ENCODE measurements at places on chromosomes 1 and 21.
A peak's percentile ranks its signal among the peaks of the same experiment; 100 is the strongest.

- no peak for DNase-seq
These were observed 61.0 kb downstream of the ATP5PO start for GRCh38 chr21:33854604-33855003.

- DNase-seq: no peak
These were observed 391 bp upstream of the LDLRAP1 start for GRCh38 chr1:25543005-25543424.

- DNase-seq: no peak
These were observed 21.2 kb downstream of the NFASC start for GRCh38 chr1:204891860-204892259.

DNA sequence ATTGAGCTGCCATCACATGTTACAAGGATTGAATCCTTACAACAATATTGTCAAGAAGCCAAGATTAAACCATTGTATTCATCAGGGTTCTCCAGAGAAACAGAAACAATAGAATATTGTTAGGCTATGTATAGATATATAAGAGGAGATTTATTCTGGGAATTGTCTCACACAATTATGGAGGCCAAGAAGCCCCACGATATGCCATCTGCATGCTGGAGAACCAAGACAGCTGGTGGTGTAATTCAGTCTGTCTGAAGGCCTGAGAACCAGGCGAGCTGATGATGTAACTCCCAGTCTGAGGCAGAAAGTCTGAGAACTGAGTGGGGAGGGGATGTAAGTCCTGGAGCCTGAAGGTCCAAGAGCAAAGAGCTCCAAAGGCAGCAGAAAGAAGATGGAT lies 14.5 kb upstream of the TTF2 start:
- DNase-seq: no peak

DNA sequence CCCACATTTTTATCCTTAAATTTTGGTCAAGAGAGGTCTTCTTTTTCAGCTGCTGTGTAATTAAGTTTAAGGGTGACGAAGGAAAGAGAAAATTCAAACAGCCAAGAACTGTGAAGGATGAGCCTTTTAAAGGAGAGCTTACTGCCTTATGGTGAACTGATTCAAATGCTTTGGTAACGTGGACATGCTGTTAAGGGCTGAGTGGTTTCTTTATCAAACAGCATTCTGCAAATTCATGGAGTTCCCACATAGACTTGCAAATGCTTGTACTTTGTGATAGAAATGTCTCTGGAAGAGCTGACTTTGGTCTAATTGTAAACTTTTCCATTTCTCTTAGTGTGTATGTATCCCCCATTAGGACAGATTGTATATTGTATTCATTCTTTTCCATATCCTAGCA lies 93.8 kb downstream of the CHD1L start:
- DNase-seq: no peak

GRCh38 chr1:182962554-182963115 lies 9.7 kb upstream of the SHCBP1L start:
- no peak for DNase-seq

GRCh38 chr21:45142469-45143308 lies 68.3 kb downstream of the ADARB1 start:
- DNase-seq: no peak

DNA sequence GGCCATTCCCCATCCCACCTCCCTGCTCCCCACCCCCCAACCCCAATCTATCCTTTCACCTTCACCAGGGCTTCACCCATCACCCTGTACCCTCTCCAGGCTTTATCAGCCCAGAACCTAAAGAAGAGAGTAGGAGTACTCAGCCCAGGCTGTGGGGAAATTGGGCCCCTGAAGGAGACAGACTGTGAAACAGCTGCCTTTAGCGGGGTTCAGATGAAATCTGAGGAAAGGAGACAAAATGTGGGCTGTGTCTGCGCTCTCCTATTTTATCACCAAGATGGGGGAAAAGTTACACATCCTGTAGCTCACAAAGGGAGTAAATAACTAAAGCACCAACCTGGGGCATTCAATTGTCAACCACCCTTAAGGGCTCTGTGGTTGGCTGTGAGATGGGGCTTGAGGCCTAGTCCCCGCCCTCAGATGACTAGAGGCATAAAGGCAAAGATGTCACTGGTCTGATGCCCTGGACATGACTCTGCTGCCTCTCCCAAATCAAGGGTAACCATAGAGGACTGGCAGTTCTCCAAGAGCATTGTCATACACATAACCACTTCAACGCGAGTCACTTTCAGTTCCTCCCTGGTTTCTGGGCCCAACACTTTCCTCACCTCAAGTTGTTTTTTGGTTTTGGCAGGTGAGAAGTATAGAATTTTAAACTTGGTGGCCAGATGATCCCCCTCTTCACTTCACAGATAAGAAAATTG lies 30.0 kb downstream of the SLC27A3 start:
- peak; percentile 70 for DNase-seq

DNA sequence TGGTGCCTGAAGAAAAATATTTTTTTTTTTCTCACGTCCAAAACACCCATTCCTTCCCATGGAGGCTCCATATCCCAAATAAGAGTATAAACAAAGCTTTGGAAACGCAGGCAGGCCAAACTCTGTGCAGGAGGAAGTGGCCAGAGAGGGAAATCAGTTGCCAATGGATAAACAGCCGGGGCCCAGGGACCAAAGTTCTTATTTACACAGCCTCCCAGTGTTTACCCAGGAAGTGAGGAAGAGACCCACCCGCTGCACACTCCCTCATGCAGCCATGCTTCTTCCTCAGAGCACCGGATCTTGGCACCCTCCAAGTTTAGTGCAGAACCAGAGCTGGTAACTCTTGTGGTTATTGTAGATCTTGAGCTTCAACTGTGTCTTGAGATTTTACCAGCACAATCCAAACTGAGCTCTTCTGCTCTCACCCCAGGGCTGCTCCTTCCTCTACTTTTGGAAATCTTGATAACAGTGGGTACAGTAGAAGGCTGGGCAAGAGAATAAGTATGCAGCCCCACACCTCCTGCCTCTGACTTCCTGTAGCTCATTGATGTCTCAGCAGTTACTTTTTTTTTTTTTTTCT lies 14.2 kb downstream of the MARCKSL1 start:
- DNase-seq: peak; percentile 16

DNA sequence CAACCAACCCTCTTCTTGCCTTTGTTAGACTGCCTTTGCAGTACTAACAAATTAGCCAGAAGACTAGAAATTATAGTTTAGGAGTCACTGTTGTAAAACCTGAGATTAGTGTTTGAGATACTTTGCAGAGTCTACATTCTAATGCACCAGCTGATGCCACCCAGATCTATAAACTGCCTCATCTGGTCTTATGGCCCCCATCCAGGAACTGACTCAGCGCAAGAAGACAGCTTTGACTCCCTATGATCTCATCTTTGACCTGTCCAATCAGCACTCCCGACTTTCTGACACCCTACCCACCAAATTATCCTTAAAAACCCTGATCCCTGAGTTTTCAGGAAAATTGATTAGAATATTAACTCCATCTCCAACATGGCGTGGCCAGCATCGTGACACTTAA lies 334.6 kb downstream of the RGS7 start:
- no peak for DNase-seq

GRCh38 chr1:26320896-26321295 lies 3.1 kb downstream of the CD52 start:
- no peak for DNase-seq

GRCh38 chr1:121417325-121417923 lies 232.6 kb downstream of the SRGAP2C start:
- no peak for DNase-seq

- no peak for DNase-seq
These were observed 102.9 kb downstream of the ACTL8 start for GRCh38 chr1:17857996-17858395.

- no peak for DNase-seq
These were observed 1179.6 kb downstream of the AMY1C start for GRCh38 chr1:104929280-104929679.

GRCh38 chr21:42637267-42638041 lies 16.0 kb upstream of the PDE9A start:
- DNase-seq: no peak

DNA sequence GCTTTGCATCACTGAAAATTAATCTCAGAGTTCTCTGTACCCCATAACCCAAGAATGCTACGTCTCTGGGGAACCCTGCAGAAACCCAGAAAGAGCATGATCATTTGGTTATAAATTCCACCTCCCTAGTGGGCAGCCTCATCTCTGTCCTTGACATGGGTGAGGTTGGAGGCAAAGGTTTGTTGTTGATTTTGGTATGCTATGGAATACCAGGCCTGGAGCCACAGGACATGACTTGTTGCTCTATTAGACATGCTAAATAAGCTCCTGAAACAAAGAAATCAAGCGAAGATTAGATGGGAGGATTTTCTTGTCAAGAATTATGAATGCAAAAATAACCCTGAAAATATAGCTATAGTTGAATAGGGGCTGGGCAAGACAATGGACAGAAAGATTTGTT lies 197.4 kb upstream of the CAMK1G start:
- no peak for DNase-seq

DNA sequence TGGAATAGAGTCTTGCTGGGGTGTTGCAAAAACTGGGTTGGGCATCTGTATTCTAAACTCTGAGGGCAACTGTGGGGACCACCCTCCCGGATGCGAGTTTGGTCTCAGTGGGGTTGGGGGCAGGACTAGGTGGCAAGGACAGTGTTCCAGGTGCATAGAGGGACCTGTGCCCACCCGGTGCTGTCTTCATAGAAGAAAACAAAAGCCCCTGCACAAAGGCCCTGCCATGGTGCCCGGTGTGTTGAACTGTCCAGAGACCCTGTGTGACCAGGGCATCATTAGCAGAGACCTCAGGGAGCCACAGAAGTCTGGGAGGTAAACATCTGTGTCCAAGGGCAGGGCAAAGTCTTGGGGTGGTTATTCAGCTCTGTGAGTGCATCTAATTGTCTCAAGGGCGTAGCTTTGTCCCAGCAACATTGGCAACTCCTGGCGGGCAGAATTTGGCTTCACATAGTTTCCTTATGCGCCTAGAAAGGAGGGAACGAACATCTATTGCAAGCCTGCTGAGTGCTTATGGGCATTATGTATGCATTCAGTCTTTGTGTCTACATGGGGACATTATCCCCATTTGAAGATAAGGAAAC lies 72.2 kb upstream of the IFFO2 start:
- no peak for DNase-seq

- DNase-seq: no peak
These were observed 30.7 kb downstream of the PTPN14 start for GRCh38 chr1:214520544-214521165.

- no peak for DNase-seq
These were observed 36.4 kb upstream of the HSD17B7 start for GRCh38 chr1:162753998-162754585.

DNA sequence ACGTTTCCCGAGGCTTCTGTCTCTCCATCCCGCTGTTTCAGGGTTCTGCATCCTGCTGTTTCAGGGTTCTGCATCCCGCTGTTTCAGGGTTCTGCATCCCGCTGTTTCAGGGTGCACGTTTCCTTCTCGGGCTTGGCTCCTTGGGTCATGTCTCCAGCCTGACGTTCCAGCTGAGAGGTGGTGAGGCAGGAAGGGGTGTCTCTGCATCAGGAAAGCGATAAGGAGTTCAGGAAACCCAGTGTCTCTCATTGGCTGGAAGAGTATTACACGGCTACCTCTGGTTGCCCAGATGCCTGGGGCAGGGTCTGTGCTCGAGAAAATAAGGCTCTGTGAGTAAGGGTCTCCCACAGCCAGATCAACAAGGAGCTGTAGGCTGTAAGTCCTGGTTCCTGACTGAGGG lies 21.1 kb downstream of the ADARB1 start:
- DNase-seq: no peak

- DNase-seq: no peak
These were observed 667.3 kb downstream of the PTPRU start for GRCh38 chr1:29903548-29904166.

DNA sequence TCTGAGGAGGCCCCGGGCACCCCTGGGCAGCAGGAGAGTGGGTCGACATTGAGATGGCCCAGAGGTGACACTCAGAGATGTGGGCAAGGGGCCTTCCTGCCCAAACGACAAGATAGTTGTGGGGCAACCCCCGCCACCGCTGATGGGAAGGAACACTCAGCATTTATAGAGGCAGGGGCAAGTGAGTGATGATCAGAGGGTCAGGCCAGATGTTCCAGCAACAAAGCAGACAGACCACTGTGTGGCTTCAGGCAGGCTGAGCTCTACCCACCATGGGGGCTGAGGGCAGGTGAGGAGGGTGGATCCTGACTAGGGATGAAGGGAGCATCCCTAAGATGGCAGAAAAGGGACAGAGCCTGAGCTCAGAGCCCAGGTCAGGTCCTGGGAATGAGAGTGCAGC lies 362.7 kb downstream of the PTPRU start:
- no peak for DNase-seq

GRCh38 chr1:205298191-205298994 lies 23.2 kb downstream of the NUAK2 start:
- DNase-seq: no peak

GRCh38 chr1:109879881-109880525 lies 30.6 kb upstream of the CSF1 start:
- DNase-seq: no peak

DNA sequence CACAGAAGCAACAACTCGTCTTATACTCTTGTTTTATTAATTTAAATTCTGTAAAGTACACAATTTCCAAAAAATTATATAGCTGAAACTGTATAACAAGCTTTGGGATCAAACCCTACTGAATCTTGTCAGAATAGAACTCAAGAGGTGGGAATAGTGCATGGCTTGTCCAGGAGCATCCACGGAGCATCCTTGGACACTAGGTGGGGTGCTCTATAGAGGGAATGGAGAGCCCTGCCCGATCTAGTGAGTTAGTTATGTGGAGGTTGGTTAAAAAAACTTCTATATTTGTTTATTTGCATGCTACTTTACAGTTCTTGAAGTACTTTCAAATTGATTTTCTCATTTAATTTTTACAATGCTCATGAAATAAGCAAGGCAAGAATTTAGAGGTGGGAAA lies 28.3 kb downstream of the ROR1 start:
- DNase-seq: no peak

GRCh38 chr1:147078606-147079399 lies 93.5 kb downstream of the PRKAB2 start:
- no peak for DNase-seq

- no peak for DNase-seq
These were observed 91.5 kb downstream of the MRPL37 start for GRCh38 chr1:54291276-54292001.

GRCh38 chr1:21553116-21553926 lies 44.1 kb downstream of the ALPL start:
- DNase-seq: no peak

GRCh38 chr1:21613072-21613867 lies 55.9 kb downstream of the RAP1GAP start:
- DNase-seq: no peak
